ENCODE measurements at places on chromosomes 4 and X.

DNA sequence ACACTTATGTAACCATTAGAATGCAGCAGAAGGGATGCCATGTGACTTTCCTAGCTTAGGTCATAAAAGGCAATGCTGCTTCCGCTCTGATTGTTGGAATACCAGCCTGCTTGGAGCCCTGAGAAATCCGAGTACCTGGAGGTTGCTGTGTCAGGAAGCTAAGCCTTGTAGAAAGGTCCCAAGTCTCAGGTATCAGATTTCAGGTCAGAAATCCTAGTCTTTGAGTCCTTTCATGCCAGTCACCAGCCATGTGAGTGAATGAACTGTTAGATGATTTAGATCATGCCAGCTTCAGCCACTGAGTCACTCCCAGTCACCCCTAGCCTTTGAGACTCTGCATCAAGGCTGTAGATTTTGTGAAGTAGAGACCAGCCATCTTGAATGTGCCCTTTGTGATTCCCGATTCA is 23.5 kb downstream of the RAP1GDS1 start:
- no peak for DNase-seq

- no peak for DNase-seq
These were observed 330.5 kb downstream of the RAPGEF2 start for GRCh38 chr4:159433337-159433736.

DNA sequence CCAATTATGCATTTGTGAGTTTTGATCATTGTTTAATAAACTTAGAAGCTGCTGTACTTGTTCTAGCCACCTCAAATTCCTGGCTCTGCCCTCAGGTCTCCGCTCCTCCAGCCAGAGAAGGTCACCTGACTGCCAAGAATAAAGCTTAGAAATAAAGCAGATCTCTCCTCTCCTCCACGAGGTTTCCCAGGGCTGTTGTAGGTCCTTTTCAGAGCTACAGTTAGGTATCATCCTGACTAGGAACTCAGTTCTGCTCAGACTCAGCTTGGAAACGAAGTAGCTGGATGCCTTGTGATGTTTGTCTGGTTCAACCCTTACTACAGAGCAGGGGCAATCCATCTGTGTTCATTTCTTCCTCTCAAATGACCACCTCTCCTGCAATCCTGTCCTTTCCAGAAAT is 79.1 kb upstream of the RAPGEF2 start:
- no peak for DNase-seq

- no peak for DNase-seq
These were observed 27.7 kb upstream of the GPC3 start for GRCh38 chrX:134013092-134013497.

- DNase-seq, result no peak
These were observed 214.8 kb upstream of the RPL34 start for GRCh38 chr4:108405586-108405985.

- DNase-seq, result no peak
These were observed 91.1 kb upstream of the PGRMC2 start for GRCh38 chr4:128378668-128379067.

DNA sequence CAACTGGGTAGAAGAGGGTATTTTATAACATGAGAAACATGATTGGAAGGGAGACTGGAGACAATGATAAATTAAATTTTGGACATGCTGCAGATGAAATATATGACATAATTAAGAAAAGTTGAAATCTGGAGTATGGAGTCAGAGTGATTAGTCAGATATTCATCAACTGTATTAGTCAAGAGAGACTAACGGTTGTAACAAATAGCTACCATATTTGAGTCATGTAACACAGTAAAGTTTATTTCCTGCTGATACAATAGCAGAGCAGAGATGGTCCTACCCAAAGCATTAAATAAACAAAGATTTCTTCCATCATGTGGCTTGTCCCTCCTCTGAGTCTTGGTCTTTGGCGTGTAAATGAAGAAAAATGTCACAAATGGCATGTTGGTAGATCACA is 321.3 kb downstream of the GALNTL6 start:
- DNase-seq, result no peak

DNA sequence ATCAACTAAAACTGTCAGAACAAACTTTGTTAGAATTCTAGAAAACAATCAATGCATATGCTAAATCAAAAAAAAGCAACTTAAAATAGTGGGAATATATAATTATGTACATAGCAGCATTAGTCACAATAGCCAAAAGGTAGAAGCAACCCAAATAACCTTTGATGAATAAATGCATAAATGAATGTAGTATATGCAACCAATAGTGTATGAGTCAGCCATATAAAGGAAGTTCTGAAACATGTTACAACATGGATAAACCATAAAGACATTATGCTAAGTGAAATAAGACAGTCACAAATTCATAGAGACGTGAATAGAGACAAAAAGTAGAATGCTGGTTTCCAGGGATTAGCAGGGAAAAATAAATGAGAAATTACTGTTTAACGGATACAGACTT is 762.8 kb upstream of the INTU start:
- no peak for DNase-seq

DNA sequence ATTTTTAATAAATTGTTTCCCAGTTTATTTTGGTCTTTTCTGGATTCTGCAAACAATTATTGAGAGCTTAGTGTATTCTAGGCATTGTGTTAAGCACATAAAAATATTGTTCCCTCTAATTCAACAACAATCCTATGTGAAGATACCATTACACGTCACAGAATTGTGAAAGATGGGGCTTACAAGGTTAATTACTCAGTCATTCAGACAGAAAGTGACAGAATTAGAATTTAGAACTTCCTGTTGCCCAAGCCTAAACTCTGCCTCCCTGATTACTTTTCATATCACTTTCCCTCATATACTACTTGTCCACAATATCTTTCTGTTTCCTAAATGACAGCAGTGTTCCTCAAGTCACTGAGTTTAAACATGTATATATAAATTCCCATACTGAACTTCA is 186.7 kb upstream of the VEGFC start:
- no peak for DNase-seq

- no peak for DNase-seq
These were observed 309.5 kb upstream of the FMR1 start for GRCh38 chrX:147602176-147602696.

GRCh38 chr4:118941149-118941548 is 52.5 kb downstream of the SYNPO2 start:
- no peak for DNase-seq

GRCh38 chr4:154958621-154959358 is 177.7 kb downstream of the RBM46 start:
- no peak for DNase-seq

- DNase-seq, result peak; percentile 78
These were observed 4.2 kb downstream of the MYL5 start for GRCh38 chr4:678331-679103.

DNA sequence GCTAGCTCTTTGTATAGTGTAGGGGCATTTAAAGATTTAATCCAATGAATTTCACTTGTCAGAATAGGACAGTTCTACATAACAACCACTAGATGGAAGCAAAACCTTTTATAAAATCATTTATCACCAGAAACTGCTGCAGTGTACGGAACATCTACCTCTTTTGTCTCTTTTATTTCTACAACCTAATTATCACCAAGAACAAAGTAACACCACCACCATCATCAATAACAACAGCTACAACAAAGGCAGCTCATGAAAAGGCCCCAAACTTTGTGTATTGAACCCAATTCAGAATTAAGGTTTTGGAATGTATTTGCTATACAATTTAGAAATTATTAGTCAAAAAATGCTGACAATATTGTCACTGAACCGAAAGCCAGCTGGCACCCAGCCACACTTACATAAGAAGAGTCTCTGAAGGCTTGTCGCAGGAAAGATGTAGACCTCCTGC is 260.9 kb upstream of the RPS6KA3 start:
- no peak for DNase-seq

DNA sequence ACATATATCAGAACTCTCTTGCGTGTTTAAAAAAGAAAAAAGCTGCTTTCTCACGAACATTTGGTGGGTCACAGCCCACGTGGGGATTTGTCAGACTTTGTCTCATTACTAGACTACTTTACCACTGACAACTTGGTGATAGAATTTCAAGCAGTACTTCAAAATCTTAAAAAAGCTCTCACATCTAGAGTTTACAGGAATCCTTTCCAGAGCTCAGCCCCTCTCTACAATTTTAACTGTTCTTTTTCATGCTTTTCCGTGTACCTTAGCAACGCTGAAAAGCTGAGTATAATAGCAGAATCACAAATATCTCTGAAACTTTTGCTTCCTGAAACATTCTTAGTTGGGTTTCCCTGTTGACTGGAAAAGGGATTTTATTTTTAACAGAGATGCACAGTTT is 50.2 kb downstream of the SMAD1 start:
- DNase-seq, result no peak

DNA sequence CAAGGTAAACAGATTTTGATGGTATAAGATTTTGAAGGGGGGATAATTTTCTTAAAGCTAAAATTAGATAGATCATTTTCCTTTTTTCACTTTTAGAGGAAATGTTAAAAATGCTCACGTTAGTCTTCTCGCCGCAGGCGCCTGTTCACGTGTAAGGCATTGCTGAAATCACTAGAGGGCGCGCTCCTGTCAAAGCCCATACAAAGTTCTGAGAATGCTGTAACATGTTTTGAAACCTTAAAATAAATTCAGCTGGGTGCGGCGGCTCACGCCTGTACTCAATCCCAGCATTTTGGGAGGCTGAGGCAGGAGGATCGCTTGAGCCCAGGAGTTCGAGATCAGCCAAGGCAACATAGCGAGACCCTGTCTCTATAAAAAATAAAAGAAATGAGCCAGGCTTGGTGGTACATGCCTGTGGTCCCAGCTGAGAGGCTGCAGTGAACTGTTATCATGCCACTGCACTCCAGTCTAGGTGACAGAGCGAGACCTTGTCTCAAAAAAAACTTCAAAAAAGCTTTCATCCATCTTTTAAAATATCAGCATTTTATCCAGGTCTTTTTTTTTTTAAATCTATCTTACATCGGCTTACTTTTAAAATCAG is 138.0 kb downstream of the RBMX2 start:
- DNase-seq, result no peak

DNA sequence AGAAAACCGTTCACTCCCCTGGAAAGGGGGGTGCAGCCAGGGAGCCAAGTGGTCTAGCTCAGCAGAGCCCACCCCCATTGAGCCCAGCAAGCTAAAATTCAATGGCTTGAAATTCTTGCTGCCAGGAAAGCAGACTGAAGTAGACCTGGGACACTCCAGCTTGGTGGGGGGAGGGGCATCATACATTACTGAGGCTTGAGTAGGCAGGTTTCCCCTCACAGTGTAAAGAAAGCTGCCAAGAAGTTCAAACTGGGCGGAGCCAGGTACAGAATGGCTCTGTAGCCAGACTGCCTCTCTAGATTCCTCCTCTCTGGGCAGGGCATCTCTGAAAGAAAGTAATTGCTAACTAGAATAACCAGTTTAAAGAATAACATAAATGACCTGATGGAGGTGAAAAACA is 372.3 kb upstream of the F9 start:
- no peak for DNase-seq

GRCh38 chrX:109841257-109841656 is 108.2 kb upstream of the ACSL4 start:
- no peak for DNase-seq

- DNase-seq, result no peak
These were observed 9.4 kb downstream of the SCD5 start for GRCh38 chr4:82789025-82789776.

DNA sequence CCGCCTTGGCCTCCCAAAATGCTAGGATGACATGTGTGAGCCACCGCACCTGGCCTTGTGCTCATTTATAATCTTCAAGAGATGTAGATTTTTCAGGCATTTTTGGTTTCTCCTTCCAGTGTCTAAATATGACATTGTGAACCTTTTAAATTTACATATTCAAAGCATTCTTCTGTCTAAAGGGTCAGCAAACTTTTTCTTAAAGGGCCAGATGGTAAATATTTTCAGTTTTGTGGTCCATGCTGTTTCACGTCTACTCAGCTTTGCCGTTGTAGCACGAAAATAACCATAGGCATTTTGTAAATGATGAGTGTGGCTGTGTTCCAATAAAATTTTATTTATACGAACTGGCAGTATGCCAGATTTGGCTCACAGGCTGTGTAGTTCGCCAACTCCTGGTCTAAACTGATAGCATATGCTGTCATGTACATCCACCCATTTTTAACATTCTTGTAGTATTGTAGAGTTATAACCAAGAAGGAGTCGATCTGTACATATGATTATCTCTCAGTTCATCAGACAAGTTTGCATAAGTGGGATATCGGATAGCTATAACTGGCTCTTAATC is 12.7 kb upstream of the GCNA start:
- DNase-seq, result no peak

All from suprapubic skin (tissue), 4 donors.